ACHN (cell line): ENCODE measurements at places on chromosomes 5 and 9.
A peak's percentile ranks its signal among the peaks of the same experiment; 100 is the strongest.

GRCh38 chr9:111529787-111530186 is 4.8 kb downstream of the ZNF483 start:
- DNase-seq = no peak

DNA sequence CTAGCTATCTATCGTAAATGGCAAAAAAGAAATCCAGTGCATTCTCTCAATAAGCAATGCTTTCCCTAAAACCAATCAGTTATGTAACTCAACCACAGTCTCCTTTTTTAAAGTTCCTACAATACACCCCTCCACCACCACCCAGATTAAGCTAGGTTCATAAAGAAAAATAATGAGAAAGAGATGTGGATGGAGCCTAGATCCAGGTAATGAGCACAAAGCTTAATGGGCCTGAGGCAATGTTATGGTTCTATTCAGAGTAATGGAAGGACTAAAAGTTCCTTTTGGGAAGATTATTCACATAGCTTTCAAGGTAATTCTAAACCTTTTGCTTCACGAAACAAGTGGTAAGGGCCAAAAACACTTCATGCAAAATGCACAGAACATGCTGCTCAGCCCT is 113.5 kb downstream of the MPDZ start:
- DNase-seq = no peak

GRCh38 chr5:16467363-16468219 is 2.0 kb upstream of the ZNF622 start:
- peak; percentile 52 for DNase-seq

DNA sequence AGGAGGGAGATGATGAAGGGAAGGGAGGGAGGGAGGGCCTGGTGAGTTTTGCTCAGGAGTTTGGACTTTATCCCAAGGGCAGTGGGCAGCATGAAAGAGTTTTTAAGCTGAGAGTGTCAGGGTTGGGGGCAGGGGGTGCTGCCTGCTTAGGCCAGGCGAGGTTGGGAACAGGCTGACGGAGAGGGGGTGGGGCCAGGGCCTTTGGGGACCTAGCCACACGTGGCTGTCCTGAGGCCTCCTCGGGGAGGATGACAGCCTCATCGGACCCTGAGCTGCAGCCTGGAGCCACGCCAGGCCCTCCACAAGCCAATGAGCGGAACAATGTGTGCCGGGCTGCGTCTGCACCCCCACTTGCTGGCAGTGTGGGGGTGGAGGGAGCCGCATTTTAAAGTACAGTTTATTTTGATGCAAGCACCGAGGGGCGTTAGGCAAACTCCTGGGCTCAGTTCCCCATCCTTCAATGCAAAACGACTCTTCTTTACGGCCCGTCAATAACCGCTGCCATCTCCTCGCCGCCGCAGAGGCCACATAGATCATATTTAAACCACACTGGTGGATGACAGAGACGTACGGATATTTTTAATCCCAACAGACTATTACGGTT is 5.3 kb upstream of the RXRA start:
- DNase-seq = no peak

GRCh38 chr9:110125207-110125751 is 82.7 kb downstream of the C9orf152 start:
- DNase-seq = peak; percentile 96

DNA sequence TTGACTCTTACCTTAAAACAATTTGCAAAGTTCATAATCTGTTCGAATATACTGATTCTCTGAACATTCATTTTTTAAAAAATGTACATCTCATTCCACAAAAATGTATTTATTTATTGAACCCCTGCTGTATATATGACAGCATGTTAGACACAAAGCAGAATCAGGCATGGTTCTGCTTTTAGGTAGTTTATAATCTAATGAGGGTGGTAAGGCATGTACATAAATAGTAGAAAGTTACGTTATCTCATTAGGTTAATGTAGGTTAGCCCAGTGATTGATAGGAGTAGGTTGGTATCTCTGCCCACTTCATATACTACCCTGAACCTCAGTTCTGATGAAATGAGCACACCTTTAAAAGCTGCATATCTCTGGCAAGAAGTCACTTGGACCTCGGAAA is 89.8 kb downstream of the ERMP1 start:
- DNase-seq = no peak

DNA sequence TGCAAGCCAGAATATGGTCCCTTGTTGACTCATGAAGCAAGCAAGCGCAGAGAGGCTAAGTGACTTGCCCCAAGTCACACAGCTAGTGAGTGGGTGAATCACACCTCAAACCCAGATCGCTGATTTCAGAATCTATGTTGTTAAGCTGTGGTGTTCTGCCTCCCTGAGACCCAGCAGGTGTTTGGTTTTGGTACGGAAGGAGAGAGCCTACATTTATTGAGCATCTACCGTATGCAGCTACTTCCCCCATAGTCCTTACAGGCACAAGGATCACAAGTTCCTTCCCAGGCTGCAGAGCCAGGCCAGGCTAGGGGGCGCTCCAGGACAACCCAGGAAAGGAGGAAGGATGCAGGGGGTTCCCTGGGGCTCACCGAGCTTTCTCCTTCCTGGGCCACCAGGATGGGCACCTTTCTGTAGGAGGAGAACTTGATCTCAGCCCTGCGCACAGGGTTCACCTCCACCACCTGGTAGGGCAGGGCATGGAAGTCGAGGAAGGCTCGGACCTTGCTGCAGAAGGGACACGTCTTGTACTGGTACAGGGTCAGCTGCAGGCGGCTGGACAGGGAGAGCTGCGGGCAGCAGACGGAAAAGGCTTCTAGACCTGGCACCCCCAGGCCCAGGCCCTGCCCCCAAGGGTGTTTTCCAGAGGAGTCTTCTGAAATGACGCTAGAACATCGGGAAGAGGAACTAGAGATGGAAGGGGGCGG is 2.5 kb downstream of the PTGES2 start:
- peak; percentile 66 for DNase-seq

- DNase-seq = peak; percentile 25
Observed at GRCh38 chr9:87751868-87752267, 25.9 kb downstream of the CTSL start.

- DNase-seq = no peak
Observed at GRCh38 chr9:136140046-136140445, 21.4 kb upstream of the TMEM250 start.

GRCh38 chr9:78030553-78031443 is 813 bp downstream of the GNAQ start:
- DNase-seq = peak; percentile 25

DNA sequence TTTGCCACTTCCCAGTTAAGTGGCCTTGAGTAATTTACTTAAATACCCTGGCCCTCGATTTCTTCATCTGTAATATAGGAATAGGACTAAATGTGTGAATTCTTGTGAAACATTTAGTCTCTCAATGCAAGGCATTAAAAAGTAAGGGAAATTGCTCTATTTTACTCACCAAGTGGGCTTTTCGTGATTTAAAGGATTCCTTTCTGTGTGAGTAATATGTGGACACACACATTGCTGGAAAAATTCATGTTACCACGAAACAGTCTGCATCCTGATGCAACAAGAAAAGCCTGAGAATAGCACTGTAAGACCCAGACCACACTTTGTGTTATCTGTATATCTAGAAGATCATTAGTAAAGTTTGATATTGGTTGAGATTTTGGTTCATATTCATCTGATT is 1243.0 kb upstream of the CDH9 start:
- peak; percentile 14 for DNase-seq

DNA sequence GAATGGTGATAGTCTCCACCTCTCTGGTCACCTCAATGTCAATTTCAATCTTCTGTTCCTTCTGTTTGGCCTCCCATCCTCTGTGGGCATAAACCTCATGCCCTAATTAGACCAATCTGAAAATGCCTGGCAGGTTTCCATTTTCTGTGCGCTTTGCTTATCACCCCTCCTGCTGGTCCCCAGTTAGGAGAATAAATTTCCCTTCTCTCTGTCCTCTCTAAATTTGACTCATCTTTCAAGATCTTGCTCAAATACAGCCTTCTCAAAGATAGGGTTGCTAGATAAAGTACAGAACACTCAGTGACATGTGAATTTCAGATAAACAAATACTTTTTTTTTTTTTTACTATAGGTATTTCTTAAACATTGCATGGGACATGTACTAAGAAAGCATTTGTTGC is 69.4 kb upstream of the CD180 start:
- no peak for DNase-seq

DNA sequence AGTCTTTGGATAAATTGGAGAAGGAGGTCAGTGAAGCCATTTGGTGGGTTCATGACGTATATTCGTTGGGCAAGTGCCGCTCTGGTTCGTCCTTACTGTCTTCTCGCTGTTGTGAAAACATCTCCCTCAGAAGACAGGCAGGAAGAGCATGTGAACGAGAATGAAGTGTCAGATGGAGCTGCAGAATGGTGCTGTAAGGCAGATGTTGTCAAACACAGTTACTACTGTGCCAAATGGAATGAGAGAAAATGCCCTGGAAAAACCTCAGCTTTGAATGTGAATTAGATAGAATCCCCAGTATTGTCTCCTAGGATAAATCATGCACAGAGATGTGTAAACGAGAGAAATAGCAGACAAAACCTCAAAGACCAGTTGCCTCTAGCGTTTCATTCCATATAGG is 121.5 kb downstream of the CAMK4 start:
- no peak for DNase-seq

GRCh38 chr5:16147179-16147900 is 32.3 kb downstream of the MARCHF11 start:
- DNase-seq = no peak

GRCh38 chr9:134344068-134344799 is 18.0 kb downstream of the RXRA start:
- DNase-seq = no peak

GRCh38 chr5:56814361-56814962 is 887 bp upstream of the MAP3K1 start:
- DNase-seq = peak; percentile 14

DNA sequence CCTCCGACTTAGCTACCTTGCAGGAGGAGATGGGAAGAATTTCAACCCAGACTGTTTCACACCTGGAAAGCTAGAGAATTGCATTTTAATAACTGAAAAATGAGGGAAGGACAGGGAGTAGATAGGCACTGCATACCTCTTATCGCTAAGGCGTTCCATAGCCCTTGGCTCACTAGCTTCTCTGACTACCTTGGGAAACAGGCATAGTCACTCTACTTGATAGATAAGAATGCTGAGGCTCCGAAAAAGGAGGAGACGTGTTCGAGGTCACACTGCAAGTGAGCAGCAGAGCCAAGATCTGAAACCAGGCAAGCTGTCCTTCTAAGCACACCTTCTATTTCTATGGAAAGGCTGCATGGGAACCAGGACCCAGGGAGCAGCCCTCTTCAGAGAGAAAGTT is 168.9 kb downstream of the CRB2 start:
- DNase-seq = no peak

GRCh38 chr5:109584986-109585599 is 104.6 kb upstream of the MAN2A1 start:
- DNase-seq = no peak

DNA sequence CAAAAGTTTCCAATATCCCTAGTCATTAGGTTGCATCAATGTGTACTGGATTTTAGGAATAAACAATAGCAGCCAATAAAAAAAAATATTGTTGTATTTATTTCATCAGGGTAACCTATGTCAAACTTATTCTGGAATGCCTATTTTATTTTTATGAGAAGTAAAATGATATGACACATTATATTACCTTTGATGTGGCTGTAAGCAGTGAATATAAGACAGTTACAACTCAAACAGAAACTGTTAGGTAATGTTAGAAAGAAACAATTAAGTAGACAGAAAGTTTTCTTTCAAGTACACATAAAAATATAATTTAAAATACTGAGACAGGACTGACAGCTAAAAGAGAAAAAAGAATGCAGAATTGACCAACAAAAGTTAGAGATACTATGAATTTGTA is 65.5 kb downstream of the GNG10 start:
- no peak for DNase-seq

DNA sequence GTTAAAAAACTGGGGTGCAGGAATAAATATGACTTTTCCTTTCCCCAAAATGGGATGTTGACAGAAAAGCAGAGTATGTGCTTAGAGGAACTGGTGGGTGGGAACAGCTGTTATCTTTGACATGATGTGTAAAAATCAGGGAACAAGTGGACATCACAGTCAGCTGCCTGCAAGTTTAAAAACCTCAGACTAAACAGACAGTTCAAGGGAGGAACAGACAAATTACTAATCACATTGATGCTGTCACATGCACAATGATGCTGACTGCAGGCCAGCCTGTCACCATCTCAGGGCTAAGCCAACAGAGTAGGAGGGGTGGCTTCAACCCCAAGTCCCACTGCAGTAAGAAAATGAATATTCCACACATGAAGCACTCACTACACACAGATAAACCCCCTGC is 38.2 kb upstream of the UBAP2 start:
- DNase-seq = no peak

DNA sequence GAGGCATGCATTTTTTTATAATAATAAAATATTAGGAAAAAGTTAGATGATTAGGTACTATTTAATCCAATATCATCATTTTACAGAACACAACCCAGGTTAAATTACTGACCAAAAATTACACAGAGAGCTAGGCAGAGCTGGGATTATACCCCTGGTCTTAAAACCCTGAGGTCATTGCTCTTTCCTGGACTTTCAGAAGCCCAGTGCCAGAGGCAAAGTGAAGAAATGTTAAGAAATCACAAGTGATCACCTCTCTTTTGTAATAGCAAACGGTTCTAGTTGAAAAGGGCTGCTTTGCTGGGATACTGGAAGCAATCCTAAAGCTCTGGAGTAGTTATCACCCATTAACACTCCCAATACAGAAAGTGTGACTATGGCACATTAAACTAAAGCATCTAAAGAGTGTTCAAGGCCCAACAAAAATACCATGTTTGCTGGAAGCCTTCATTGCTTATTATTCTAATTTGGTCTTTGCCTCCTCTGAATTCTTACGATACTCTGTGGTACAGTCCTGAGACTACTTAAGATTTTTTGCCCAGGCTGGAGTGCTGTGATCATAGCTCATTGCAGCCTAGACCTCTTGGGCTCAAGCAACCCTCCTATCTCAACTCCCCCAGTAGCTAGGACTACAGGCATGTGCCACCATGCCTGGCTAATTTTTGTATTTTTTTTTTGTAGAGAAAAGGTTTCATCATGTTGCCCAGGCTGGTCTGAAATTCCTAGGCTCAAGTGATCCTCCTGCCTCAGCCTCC is 575.9 kb downstream of the RAB3C start:
- DNase-seq = no peak

GRCh38 chr9:86859056-86859455 is 88.2 kb downstream of the GAS1 start:
- DNase-seq = no peak

GRCh38 chr5:1447671-1448361 is 2.6 kb upstream of the SLC6A3 start:
- no peak for DNase-seq

GRCh38 chr5:151890299-151890698 is 34.4 kb downstream of the GLRA1 start:
- no peak for DNase-seq

DNA sequence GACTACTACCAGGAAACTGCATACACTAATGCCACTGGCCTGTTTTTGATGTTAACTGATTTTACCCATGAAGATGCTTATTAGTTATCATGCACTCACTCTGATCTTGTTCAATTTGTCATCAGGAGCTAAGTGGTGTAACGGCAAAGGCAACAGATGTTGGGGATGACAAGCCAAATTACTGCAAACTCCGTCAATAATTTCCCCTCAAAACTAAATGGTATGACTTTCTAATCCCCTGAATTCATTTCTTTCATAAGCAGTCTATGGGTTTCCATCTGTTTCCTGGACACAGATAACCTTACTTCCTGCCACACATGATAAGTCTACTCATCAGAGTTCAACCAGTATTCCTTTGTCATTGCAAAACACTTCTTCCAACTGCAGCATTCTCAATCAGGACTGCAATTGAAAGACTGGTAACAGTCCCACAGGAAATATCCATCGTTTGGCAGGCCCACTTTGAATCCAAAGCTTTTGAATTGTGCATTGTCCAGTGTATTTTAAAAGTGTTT is 96.2 kb upstream of the SMC2 start:
- DNase-seq = no peak
